T-helper 1 cell (primary cell): ENCODE measurements at places on chromosomes 6 and 20.

GRCh38 chr6:155050311-155050710, 55.2 kb downstream of the TIAM2 start:
- DNase-seq, result no peak

DNA sequence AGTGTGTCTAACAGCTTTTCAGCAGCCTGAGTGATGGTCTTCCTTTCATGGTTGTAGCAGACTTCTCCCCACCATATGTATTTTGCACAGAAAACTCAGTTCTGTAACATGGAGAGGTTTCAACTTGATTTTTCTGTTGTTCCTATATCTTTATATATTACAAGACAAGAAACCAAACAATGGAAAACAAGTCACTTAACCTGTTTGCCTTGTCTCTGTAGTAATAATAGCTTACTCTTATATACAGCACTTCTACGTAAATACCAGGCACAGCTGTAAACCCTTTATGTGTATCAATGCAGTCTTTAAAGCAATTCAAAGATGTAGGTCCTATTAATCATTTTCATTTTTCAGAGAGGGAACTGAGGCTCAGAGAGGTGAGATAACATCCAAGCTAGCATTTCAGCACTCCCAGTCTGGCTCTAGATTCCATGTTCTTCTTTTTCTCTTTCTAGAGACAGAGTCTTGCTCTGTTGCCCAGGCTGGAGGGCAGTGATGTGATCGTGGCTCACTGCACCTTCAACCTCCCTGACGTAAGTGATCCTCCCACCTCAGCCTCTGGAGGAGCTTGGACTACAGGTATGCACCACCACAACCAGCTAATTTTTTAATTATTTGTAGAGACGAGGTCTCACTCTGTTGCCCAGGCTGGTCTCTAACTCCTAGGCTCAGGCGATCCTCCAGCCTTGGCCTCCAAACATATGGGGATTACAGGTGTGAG, 90.4 kb downstream of the DTNBP1 start:
- no peak for DNase-seq

GRCh38 chr20:13494019-13494418, 144.7 kb downstream of the TASP1 start:
- no peak for DNase-seq

DNA sequence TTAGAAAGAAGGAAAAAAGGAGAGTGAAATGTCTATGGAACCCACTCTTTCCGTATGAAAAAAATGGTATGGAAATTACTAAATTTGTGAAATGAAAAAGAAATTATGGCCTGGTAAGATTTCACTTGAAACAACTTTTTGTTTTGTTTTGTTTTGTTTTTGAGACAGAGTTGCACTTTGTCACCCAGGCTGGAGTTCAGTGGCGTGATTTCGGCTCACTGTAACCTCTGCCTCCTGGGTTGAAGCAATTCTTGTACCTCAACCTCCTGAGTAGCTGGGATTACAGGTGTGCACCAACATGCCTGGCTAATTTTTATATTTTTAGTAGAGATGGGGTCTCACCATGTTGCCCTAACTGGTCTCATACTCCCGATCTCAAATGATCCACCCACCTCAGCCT, 17.8 kb upstream of the GSTA5 start:
- DNase-seq, result no peak

GRCh38 chr6:162817196-162817595, 89.4 kb downstream of the PACRG start:
- no peak for DNase-seq

- no peak for DNase-seq
These were observed 11.0 kb downstream of the TSPYL1 start for GRCh38 chr6:116268589-116269293.

DNA sequence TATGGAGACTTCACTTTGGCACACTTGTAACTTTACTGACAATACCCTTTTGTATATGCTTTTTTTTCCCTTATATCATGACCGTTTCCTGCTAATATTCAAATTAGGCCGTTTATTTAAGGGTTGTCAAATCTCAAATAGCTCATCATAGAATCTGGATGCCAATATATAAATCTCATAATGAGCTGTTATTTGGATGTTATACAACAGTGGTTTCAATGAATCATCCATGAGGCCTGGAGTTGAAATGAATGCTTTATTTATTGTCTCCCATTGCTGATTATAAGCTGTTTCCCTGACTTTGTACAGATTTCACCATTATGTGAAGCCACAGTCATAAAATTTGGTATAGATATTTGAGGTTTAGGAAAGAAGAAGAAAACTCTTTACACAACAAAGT, 256.1 kb downstream of the PLCB1 start:
- DNase-seq, result no peak

DNA sequence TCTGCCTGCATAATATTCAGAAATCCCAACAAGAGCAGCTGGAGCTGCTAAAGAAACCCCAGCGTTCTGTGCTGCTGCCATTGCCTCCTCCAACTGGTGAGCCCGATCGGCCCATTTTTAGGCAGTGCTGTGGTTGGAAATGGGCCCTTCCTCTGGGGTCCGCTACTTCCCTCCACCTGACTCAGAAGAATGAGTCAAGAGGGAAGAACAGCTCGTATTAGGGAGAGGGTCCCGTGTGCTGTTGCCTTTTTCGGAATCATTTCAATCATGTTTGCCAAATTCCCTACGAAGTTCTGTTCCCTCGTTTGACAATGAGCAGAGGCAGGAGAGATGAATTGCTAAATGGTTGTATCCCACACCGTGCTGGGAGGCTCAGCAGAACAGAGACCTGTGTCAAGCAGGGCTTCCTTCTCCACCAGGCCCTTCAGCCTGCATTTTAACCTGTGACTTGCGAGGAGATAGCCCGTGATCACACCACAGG, 38.4 kb downstream of the THBS2 start:
- no peak for DNase-seq

DNA sequence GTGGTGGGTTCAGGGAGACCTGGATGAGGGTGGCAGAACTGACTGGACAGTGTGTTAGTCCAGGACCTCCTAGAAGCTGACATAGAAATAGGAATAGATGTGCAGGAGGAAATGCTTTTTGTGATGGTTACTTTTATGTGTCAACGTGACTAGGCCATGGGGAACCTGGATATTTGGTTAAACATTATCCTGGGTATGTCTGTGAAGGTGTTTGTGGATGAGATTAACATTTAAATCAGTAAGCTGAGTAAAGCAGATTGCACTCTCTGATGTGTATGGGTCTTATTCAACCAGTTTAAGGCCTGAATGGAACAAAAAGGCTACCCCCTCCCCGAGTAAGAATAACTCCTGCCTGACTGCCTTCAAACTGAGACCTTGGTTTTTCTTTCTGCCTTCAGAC, 219.3 kb downstream of the DHX35 start:
- no peak for DNase-seq

GRCh38 chr6:148965287-148965686, 218.5 kb downstream of the UST start:
- DNase-seq, result no peak

GRCh38 chr20:48011025-48011424, 225.7 kb upstream of the SULF2 start:
- DNase-seq, result no peak

- DNase-seq, result no peak
These were observed 70.4 kb downstream of the BACH2 start for GRCh38 chr6:90226257-90226656.

DNA sequence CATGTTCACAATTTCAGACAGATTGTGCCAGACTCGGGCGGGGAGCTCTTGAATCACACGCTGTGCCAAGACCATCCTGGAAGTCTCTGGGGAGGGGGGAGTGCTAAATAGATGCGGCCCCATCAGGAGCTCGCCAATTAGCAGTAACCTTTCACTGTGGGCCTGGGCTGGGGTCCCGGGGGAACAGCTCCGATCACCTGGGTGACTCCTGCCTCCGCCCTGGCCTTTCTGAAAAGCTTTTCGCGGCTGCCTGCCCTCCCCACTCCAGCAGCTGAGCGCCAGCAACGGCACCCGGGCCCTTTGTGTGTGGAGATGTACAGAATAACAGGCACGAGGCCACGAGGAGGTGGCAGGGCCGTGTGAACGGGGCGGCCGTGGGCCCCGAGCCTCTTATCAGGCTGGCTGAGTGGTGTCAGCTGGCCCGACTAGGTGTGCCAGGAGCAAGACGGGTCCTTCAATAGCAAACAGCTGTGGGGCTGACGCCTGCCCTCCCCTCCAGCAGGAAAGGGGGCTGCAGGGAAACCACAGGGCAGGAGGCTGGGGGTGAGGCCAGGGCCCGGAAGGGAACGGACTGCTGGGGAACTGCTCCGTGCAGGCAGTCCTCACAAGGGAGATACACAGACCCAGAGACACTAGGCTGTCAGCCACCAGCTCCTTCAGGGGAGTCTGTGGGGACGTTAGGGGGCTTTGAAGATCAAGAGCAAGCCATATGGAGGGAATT, 56.8 kb downstream of the NOL4L start:
- DNase-seq, result no peak

GRCh38 chr20:8844179-8844578, 224.7 kb upstream of the PLCB4 start:
- no peak for DNase-seq
